ENCODE measurements at places on chromosomes 6 and 20.

- DNase-seq, result no peak
Observed at GRCh38 chr6:3961581-3962215, 112.5 kb downstream of the FAM50B start.

DNA sequence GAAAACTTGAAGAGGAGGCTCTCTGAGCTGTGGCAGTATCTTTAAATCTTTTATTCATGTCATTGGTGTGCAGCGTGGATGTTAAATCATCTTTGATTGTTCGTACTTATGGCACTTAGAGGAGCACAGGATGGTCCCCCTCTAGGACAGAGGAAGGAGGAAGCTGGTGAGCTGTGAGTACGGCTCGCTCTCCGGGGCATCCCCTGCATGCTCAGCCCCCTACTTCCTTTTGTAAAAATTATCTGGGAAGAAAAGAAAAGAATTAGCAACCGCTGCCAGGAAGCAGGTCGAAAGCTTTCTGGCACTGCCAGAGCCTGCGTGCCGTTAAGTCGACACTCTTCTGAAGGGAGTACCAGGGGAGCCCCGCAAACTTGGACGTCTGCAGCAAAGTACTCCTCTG, 158.5 kb downstream of the SYNDIG1 start:
- no peak for DNase-seq

GRCh38 chr20:3010985-3011723, 32.3 kb upstream of the GNRH2 start:
- no peak for DNase-seq

GRCh38 chr6:144216668-144217218, 66.4 kb downstream of the STX11 start:
- no peak for DNase-seq

- DNase-seq, result no peak
Observed at GRCh38 chr20:46270977-46271744, 37.1 kb downstream of the CDH22 start.

- DNase-seq, result no peak
Observed at GRCh38 chr6:25375125-25375524, 96.0 kb downstream of the CARMIL1 start.

- DNase-seq, result no peak
Observed at GRCh38 chr6:132751306-132751705, 6.4 kb downstream of the VNN2 start.

DNA sequence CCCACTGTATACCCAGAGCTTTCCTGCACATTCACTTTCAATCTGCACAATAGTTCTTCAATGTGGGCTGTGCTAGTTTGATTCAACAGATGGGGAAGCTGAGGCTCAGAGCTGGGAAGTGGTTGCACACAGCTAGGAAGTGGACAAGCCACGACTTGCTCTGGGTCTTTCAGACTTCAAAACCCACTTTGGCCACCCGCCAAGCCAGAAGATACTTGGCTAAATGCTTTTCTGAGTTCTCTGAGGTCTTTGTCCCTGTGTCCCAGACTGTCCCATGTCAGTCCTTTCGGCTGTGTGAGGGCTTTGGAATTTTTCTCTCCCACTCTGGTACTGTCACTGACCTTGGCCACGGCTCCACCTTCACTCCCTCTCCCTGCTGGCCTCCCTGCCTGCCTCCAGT, 10.6 kb downstream of the PDYN start:
- no peak for DNase-seq

DNA sequence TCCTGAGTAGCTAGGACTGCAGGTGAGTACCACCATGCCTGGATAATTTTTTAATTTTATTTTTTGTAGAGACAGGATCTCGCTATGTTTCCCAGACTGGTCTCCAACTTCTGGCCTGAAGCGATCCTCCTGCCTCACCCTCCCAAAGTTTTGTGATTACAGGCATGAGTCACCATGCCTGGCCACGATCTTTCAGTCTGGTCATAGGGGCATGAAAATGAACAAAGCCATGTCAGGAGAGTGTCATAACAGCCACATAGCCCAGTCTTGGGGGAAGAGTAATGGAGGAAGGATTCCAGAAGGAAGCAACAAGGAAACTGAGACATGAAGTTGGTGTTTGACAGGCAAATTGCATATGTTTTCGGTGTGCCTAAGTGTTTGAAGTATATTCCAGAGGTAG, 17.0 kb upstream of the SNX3 start:
- DNase-seq, result no peak

DNA sequence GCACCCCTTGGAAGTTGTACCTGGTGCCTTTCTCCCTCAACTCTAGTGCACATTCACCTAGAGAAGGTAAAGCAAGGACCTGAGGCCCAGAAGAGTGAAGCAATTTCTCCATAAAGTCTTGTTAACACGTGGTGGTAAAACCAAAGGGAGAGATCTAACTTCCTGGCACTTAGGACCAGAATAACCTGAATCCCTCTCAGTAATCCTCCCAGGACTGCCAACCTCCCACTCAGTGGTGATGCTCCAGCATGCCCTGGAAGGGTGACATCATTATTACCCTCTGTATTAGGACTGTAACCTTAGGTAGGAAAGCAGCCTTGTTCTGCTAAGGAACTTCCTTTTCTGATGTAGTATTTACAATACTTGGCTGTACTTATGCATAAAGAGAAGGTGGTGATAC, 330.6 kb upstream of the MARCKS start:
- no peak for DNase-seq

GRCh38 chr6:141906569-141907080, 226.1 kb upstream of the GJE1 start:
- DNase-seq, result no peak

DNA sequence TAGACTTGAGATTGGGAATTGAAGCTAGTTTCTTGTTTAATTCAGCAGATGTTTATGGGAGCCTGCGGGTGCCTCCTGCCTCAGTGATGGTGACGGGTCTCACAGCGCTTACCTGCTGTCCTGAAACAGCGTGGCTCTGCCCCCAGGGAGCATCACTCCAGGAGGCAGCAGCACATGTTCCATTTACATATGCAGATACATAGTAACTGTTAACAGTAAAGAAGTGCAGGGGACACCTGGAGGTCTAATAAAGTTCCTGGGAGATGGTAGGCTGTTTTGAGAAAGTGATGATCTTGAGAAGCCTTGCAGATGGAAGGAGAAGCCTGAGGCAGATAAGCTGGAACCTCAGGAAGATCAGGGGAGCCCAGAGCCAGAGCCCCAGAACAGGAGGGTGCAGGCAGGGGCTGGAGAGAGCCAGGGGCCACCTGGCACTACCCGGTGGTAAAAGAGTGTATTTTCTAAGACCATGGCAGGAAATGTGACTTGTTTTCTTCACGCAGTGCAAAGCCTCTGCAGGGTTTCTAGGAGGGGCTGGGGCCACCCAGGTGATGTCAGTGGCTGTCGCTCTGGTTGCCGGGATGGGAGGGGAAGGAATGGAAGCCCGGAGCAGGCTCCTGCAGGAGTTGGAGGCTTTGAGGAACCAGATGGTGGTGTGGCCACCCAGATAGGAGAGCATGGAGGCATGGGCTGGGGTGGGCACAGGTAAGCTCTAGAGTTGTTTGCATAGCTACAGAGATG, 24.2 kb upstream of the KIF25 start:
- DNase-seq, result no peak

DNA sequence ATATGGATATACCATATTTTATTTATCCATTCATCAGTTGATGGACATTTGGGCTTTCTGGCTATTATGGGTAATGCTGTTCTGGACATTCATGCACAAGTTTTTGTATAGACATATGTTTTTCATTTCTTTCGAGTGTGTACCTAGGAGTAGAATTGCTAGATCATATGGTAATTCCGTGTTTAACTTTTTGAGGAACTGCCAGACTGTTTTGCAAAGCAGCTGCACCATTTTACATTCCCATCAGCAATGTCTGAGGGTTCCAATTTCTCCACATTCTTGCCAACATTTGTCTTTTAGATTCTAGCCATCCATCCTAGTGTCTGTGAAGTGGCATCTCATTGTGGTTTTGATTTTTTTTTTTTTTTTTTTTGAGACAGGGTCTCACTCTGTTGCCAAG, 20.8 kb downstream of the SRC start:
- no peak for DNase-seq

DNA sequence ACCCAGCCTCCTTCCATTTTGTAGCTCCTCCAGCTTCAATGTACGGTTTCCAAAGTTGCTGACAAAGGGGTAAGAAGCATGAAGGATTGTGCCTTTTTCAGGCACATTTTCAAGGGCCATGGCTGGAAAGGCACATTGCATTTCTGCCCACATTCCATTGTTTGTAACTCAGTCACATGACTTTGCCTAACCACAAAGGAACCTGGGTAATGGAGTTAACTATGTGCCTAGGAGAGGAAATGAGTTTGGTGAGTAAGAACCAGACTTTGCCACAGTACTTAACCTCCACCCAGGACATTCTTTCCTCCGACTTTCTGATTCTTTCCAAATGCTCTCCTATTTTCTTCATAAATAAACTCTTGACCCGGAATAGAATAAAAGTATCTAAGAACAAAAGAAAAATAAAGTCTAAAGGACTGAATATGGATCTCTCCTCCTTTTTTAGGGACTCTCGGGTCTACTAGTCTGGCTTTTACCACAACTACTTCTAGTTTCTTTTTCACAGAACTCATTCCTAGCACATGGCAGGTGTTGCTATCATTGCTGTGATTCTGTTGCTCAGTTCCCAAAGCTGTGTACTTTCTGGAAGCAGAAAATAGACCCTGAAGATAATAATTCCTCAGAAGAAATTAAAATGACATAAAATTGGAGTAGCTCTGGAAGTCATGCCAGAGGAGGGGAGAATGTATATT, 81.5 kb upstream of the ISM1 start:
- DNase-seq, result no peak

- DNase-seq, result no peak
Observed at GRCh38 chr20:31472395-31473330, 2.3 kb downstream of the DEFB124 start.

DNA sequence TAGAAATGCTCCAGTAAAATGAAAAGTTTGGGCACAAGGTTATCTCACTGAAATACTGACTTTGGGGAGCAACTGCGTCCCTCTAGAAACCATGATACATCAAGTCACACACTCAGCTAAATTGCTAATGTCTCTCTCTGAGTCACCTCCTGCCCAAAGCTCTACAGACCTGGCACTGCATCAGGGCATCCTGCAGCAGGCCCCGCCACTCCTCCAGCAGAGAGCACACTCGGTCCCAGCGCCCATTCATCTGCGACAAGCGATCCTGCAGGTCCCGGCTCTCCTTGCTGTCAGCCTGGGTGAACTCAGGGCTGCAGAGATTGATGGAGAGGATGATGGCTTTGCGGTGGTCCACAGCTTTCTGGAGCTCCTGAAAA, 329.0 kb downstream of the ESR1 start:
- no peak for DNase-seq

DNA sequence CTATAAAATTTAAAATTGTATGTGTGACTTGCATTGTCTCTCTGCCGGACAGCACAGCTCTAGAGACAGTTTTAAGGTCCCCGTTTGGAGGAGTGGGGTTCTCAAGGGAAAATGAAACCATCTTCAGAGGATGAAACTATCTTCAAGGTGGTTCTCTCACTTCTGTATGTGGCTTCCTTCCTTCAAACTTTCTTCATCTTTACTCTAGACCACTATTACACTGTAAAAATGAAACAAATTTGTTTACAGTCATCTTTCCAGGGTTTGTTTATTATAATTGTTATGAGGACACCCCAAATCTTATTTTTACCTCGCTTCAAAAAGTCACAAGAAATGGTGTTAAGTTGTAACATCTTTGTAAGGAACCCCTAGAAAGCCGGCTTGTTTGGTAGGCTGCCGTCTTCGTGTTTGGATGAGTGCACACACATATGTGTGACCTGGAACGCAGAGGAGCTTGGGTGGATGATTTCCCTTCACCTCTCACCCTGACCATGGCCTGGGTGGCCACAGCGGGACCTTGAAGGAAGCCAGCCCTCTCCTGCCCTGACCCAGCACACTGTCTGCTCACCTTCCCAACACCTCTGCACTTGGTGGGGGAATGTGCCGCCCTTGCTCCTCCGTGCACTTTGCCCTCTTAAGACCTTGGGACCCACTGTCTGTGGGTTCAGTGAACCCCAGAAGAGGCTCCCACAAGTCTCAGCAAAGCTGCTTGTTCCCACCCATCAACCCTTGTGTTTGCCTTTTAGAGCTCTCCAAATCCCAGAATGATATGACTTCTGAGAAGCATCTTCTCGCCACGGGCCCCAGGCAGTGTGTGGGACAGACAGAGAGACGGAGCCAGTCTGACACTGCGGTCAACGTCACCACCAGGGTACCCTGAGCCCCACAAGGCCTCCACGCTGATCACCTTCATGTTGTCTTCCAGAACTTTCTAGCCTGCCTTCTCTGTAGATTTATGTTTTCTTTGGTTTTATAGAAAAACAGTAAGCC, 67.8 kb downstream of the SYTL3 start:
- no peak for DNase-seq

GRCh38 chr6:53834132-53834531, 39.3 kb downstream of the LRRC1 start:
- no peak for DNase-seq

DNA sequence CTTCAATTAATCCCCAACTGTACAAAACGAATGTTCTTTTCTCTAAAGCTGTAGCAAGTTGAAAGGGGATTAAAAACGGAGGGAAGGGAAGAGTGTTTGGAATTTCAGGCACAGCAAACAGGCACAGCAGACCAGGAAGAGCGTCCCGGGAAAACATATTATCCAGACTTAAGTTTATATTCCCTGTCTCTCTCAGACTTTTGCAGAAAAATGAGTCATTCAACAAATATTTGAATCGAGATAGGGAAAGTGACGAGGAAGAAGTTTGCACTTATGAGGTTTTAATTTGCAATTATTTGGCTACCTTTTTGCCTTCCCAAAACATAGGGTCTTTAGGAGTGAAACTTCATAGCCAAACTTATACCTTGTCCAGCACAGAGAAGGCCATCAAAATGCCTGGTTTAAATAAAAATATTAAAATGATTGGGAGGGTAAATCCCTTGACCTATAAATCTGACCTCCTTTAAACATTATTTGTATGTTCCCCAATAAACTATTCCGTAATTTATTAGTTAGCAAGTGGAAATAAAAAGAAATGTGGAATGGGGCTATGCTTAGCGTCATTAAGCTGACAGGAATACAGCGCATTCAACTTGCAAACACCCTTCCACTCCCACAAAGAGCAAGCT, 16.0 kb downstream of the HFE start:
- DNase-seq, result no peak

DNA sequence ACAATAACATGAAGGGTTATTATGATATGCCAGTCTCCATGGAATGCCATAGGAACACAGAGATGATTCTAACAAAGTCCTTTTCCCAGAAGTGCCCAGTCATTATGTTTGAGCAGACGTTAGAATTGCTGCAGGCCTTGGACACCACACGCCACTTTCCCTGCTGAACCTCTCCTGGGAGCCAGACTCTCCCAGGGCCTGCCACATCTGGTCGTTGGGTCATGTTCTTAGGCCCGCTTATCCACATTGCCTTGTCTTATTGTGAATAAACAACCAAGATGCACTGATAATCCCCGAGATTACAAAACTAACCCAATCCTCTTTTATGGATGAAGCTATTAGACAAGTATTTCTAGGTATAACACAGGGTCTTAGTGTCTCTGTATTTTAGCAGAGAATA, 276.5 kb upstream of the CITED2 start:
- DNase-seq, result no peak

DNA sequence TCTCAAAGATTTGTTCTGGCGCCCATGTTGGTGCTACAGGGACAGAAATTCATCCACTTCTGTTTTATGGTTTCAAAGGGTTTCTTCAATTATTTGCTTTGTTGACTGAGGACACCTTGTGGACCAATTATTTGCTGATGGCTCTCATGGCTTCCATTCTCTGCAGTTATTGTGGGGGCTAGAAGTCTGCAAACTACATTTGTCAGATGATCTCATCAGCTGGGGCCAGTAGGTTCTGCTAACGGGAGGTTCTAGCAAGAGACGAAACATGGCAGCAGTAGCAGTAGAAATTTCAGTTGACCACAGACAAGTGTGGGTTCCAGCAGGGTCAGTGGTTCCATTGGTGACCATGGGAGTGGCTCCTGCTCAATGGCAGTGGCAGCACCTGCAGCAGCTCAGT, 72.8 kb upstream of the BLCAP start:
- DNase-seq, result no peak

Measured in endothelial cell (in vitro differentiated cells).